ENCODE measurements at places on chromosomes 2 and 18.

GRCh38 chr2:202023904-202024266 lies 9.8 kb upstream of the FZD7 start:
- no peak for DNase-seq

DNA sequence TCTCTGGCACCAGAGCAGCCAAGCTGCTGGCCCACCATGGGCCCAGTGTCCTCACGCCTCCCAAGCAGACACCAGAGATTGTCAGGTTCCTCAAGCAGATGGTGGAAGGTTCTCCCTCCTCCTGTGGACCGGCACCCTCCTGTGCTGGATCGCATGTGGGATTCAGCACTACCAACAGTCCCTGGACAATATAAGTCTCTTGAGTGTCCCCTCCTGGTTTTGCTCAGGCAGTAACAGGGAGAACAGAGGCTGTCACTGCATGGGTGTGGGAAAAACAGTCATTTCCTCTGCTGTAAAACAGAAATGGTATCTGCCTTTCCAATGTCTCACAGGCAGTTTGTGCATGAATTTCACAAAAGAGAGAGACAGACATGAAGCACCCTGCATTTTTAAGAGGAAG lies 47.7 kb upstream of the TUBA3E start:
- no peak for DNase-seq

- peak; percentile 18 for DNase-seq
These were observed 97.2 kb upstream of the ZCCHC2 start for GRCh38 chr18:62425465-62426190.

DNA sequence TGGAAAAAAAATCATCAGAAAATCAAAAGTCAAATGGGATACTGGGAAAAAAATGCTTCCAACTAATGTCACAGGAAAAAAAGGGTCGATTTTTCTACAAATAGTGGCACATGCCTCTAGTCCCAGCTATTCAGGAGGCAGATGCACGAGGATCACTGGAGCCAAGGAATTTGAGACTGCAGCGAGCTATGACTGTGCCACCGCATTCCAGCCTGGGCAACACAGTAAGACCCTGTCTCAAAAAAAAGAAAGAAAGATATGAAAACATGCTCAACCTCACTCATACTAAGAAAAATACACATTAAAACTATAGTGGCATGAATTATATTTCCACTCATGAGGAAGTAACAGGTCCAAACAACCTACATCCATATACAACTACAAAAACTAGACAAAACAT lies 17.9 kb downstream of the MEMO1 start:
- no peak for DNase-seq
